ENCODE measurements at places on chromosomes 11 and 22.

DNA sequence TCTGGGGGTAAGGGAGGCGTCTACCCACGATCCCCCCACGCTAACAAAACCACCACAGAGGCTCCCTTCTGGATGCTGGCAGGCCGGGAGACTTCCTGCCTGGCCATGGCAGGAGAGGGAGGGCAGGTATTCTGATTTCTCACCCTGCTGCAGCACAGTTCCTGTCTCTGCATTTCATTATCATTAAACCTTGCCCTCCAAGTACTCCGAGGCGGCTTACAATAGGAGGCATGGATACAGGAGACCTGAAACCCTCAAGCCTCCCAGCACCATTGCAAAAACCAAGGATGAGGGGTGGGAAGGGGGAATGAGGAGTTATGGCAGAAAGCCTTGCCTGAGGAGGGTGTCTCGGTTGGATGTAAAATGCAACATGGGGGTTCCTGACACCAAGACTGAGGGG lies 44.1 kb upstream of the MN1 start:
- DNase-seq = no peak

DNA sequence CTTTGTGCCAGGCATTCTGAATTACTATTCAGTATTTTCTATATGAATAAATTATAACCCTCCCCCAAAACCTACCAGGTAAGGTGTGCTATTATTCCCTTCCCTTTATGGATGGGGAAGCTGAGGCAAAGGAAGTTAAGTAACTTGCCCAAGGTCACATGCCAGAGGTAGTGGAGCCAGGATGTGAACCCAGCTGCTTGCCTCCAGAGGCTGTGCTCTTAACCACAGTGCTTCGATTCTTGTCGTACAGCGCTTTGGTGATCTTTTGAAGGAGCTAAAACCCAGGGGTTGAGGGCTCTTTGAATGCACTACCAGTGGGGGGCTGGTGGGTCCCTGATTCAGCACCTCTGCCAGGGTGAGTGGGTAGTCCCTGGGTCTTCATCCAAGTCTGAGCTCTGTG lies 18.8 kb downstream of the MCM5 start:
- no peak for DNase-seq

- no peak for DNase-seq
Observed at GRCh38 chr22:29854432-29854831, 16.4 kb upstream of the ASCC2 start.

DNA sequence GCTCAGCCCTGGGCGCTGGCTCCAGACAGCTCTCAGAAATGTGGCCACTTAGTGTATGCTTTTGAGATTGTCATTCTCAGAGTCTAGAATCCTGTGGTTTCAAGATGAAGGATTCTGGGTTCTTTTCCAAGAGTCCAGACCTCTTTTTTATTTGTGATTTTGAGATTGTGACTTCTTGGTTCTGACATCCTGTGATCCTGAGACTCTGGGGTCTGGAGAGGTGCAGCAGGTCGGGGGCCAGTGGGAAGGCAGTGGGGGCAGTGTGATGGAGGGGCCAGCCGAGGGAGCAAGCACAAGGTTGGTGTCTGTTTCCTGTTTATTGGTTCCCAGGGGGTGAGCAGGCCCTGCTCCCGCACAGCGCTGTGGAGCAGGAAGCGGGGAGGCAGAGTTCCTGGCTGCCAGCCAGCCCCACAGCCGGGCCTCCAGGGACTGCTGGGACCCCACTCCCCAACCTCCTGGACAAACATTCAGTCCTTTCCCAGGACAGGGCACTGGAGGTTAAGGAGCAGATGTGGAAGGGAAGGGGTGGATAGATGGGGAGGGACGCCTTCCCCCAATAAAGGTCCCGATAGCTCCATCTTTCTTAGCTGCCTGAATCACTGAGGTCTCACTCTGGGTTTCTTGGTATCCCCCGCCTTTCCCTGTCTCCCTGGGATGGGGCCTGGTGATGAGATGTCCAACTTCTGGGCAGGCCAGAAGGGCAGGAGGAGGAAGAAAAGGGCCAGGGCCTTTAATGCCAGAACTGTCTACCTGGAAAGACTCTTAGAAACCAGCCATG lies 13.7 kb downstream of the ARHGEF17 start:
- DNase-seq = no peak

- DNase-seq = no peak
Observed at GRCh38 chr11:16897470-16898061, 116.6 kb downstream of the PLEKHA7 start.

GRCh38 chr22:24090581-24090980 lies 79.5 kb downstream of the CABIN1 start:
- peak; percentile 59 for DNase-seq

- DNase-seq = no peak
Observed at GRCh38 chr11:114282488-114282887, 13.7 kb upstream of the NNMT start.

DNA sequence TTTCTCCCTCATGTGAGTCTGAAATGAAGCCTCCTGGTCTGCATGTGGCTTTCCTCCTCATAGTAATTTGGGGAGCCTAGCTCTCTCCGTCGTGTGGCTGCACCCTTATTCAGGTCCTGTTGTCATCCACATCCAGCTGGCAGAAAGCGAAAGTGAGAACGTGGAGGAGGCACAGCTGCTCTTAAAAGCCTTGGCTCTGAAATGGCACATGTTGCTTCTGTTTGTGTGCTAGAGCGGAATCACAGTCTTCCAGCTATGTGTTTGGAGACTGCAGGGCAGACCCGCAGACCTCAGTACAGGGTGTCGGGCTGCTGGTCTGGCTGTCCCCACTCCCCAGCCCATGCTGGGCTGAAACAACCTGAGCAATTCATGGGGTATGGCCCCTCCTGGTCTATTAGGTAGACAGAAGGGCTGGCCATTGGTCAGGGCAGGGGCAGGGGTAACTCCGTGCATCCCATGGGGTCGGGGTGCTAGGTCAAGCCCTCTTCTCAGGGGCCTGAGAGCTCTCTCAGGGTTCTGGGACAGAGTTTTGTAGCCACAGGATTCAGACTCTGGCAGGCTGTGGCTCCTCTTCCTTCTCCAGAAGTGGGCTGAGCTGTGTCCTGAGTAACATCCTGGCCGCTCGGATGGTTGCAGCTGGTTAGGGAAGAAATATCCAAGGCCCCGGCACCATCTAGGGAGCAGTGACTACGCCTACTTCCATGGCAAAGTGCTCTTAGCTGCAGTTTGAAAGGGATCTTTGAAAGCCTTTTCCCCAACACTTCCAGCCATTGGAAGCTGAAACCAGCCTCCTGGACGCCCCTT lies 50.6 kb downstream of the C11orf96 start:
- no peak for DNase-seq

DNA sequence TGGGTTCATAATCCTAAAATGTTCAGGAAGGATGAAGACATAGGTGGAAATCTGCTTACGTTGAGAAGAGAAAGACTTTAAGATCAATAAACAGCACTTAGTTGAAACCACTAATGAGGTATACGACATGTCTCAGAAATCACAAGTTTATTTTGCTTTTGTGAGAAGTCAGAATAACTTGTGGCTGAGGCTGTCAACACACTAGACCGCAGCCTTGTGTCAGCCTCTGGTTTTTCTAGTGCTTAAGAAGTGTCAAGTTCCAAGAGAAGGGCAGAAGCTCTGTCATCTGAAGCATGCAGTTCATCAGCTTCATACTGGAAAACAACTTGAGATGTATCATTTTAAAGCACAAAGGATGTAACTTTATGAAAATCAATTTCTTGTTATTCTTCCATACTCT lies 420.9 kb downstream of the METTL15 start:
- DNase-seq = no peak

DNA sequence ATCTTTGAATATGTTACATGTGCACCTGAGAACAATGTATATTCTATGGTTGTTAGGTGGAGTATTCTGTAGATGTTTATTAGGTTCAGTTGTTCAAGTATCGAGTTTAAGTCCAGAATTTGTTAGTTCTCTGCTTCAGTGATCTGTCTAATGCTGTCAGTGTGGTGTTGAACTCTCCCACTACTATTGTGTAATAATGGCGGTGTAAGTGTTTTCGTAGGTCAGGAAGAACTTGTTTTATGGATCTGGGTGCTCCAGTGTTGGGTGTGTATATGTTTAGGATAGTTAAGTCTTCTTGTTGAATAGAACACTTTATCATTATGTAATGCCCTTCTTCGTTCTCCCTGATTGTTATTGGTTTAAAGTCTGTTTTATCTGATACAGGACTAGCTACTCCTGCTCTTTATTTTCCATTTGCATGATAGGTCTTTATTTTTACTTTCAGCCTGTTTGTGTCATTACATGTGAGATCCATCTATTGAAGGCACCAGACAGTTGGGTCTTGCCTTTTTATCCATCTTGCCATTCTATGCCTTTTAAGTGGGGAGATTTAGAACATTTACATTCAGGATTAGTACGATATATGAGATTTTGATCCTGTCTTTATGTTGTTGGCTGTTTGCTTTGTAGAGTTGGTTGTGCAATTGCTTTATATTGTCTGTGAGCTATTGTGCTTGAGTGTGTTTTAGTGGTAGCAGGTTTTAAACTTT lies 121.6 kb downstream of the DDX10 start:
- no peak for DNase-seq

DNA sequence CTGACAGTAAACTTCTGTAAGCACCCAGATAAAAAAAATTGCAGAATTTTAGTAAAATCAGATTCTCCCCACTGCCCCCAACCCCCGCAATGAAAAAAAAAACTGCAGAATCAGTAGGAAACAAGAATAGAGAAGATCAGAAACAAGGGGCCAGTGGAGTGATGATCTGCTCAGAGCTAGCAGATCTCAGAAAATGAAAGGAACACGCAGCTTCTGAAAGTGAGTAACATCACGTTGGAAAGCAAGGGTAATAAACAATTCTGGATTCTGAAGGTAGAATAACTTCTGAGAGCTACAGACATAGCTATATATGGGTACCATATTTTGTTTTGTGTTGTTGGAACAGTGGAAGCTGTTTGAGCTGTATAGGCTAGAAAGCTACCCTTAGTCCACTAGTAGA lies 23.2 kb downstream of the ACAT1 start:
- DNase-seq = no peak

DNA sequence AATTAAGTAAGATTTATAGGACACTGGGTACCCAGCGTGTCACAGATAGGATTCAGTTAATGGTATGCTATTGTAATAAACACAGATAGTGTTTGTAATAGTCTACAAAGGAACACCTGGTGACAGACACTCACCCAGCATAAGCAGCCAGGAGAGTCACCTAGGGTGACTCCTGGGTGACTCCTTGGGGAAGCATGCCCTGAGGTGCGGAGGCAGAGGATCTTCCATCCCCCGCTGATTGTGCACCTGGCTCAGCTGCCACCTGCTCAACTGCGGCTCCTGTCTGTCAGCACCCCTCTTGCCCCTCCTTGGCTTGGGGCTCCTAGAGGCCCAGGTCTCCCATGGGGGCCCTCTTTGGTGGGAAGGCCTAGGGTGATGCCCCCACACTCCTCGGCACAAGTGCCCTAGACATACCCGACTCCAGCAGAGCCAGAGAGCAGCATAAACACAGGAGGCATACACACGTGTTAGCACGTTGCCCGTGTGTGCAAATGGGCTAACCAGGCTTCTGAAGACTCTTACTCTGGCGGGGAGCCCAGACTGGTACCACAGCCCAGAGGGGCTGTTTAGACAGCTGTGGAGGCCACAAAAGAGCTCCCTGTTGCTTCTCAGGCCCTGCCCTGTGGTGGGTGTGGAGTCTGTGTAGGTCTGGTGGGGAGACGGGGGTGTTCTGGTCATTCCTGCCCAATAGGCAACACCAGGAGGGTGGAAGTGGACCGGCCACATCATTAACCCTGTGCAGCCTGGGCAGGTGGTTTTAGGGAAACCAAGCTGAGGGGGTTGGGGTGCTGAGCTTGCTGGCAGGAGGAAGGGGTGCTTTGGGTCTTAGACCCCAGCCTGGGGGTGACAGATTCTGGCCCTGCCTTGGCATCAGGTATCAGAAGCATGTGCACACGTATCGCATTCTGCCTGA lies 3.0 kb downstream of the INPPL1 start:
- peak; percentile 84 for DNase-seq

GRCh38 chr22:47144791-47145425 lies 382.5 kb downstream of the TBC1D22A start:
- no peak for DNase-seq

GRCh38 chr11:62267576-62267975 lies 2.4 kb upstream of the SCGB2A2 start:
- DNase-seq = no peak

DNA sequence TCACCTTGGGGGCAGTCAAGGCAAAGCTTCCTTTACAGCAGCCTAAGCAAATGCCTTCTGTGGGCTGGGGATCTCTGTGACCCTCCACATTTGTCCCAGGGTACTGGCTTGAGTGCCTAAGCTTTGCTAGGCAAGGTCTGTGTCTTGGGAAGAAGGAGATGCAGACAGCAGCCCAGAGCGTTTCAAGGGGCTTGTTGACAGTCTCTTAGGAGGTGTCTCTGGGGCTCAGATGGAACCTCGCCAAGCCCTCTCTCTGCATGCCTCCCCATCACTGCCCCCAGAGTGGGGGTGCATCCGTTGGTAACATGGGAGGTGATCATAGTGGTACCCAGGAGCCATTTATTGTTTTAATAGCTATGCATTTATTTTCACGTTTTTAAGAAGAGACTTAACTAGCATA lies 29.1 kb upstream of the TMPRSS4 start:
- no peak for DNase-seq

GRCh38 chr22:50222508-50222907 lies 21.7 kb downstream of the SELENOO start:
- DNase-seq = no peak

DNA sequence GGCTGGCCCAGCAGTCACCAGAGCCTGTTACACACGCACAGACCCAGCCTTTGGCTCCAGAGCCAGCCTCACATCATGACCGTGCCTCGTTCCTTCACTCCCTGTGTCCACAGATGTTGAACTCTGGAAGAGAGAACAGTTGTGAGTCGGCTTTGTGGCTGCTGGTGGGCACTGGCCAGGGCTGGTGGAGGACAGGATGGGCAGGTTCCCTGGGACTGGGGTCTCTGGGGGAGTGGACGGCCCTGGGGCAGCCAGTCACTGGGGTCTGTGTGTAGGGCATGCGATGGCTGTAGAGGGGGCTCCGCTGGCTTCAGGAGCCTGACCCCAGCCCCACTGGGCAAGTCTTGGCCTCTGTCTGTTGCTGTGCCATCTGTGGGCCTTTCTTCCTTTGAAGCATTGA lies 1070.1 kb downstream of the BRD1 start:
- no peak for DNase-seq

DNA sequence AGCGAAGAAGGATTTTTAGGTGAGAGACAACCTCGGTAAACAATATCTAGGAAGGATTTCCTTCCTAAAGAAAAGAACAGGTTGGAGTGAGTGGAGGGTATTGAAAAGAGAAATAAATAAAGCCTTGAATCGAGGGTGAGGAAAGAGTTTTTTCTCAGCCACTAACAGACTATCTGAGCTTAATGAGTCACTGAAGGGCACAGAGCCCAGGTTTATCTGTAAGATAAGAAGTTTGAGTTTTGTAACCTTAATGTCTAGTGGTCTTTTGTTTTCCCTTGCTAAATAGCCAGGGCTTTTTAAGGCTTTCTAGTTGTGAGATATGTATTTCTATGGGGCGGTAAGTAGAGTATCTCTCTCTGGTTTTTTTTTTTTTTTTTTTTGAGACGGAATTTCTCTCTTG lies 394.5 kb upstream of the KIRREL3 start:
- DNase-seq = no peak

DNA sequence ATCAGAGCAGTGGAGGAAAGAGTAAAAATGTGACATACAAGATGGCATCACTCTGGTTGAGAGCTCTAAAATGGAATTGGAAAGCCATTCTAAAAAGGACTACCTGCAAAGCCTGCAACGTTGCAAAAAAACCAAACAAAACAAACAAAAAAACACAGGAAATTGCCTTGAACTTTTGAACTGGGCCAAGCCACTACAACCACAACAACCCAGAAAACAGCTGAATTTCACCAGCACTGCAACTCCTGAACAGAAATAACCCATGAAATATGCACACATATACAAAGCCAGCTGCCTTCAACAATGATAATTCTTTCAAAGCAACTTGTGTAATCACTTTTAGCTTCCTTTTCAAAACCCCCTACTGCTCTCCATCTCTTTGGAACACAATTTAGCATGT lies 326.6 kb upstream of the LRRC4C start:
- no peak for DNase-seq

All from chondrocyte (in vitro differentiated cells).